ENCODE measurements at places on chromosomes 2 and 18. TPM values are rescaled to one million over a fixed set of nuclear protein-coding genes. Genes with fewer than 3 reads are reported as not detected.

GRCh38 chr2:65430603-65431420 lies 1.6 kb downstream of the SPRED2 start:
- peak; percentile 63 for DNase-seq

DNA sequence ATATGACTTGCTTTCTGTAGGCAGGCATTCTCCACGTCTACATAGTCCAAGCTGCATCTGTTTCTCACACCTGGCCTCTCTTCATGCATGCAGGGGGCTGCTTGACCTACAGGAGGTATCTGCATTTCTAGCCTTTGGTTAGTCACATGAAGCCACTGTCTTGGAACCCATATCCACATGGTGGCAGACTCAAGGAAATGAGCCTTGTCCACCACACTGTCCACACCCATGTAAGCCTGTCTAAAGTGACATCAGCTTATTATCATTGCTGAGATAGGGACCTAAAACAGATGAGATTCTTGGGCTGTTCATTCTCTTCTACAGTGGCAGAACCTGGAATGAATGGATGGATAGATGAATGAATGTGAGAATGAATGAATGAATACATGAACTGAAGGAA lies 160.4 kb downstream of the DOCK10 start:
- DNase-seq, result no peak

DNA sequence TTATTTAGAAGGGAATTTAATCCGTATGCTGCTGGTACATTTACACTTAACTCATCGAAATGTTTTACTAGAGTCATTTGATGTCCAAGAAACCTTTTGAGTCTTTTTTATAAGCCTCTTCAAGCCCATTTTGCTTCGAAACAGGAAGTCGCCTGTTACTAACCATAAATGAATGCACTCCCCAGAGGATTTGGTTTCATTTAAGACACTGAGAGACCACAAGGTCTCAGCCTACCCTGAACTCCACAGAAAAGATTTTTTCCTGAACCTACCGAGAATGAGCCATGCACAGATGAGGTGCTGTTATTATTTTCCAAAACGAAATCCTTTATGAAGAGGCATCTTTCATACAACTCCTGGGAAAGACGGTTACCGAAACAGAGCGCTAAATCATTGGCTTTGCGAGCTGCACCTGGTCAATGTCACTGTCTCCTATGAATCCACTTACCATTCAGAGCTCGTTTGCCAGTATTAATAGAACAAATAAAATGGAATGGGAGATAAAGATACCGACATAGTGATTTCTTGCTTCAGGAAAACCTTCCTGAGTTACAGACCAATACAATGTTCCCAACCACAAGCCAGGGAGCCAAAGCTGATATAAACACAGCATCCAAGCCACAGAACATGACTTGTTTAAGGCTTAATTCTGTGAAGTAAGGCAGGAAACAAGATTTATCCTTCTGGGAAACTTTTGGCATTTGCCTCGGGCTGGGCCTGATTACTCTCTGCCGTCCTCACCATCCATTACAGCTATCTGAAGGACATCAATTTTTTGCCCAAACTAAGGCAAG lies 382.1 kb downstream of the OSR1 start:
- DNase-seq, result no peak

GRCh38 chr2:57920342-57920939 lies 126.2 kb upstream of the VRK2 start:
- DNase-seq, result no peak

GRCh38 chr2:222797261-222797660 lies 63.6 kb upstream of the ACSL3 start:
- DNase-seq, result no peak

- no peak for DNase-seq
Observed at GRCh38 chr2:226860087-226860486, 24.2 kb downstream of the RHBDD1 start.

DNA sequence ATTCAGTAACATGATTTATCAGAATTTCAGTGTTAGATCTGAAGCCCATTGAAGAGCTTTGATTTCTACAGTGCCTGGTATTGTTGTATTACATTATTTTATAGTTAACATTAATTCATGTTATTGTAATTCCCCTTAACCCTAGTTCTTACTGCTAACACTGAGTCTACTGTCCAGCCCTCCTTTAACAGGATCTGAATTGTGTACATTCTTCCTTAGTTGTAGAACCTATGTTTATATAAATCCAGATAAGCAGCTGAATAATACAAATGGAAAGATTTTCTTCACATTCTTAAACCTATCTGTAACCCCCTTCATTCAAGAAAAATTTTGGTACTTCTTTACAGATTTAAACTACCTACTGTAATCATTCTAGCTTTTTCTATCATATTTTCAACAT lies 14.7 kb downstream of the NDUFAF7 start:
- DNase-seq, result no peak

- no peak for DNase-seq
Observed at GRCh38 chr18:70390371-70391090, 101.7 kb downstream of the SOCS6 start.

GRCh38 chr2:144500563-144500962 lies 19.4 kb downstream of the ZEB2 start:
- DNase-seq, result no peak

DNA sequence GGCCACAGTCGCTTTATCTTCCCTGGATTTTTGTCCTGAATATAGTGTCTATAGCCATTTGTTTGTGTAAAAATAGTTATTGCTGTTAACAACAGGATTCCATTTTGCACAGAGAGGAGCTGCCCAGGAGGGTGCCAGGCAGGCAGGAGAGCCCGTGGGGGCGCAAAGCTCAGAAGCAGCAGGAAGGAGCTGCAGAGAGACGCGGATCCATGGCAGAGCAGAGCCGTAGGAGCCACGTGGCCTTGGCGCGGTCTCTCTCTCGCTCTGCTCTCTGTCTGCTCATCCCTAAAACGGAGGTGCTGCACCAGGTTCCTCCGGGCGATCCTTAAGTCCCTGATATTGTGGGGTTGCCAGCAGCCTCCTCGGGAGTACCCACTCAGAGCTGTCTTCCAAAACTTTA lies 185.3 kb upstream of the MYT1L start:
- no peak for DNase-seq

DNA sequence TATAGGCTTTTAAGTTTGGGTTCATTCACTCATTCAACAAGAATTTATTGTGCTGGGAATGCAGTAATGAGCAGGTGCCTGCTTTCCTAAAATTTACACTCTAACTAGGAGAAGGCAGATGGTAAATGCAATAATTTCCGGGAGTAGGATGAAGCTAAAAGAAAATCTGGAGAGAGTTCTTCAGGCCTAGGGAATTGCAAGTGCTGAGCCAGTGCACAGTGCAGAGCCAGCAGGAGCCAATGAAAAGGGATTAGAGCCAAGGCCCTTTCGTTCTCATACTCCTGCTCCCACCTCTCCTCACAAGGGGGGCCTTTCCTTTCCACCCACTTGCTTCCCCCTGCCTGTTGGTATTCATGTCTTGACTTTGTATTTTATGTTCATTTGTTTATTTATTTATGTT lies 55.1 kb downstream of the CFAP221 start:
- DNase-seq, result no peak

GRCh38 chr18:7520200-7520785 lies 46.8 kb upstream of the PTPRM start:
- DNase-seq, result no peak

DNA sequence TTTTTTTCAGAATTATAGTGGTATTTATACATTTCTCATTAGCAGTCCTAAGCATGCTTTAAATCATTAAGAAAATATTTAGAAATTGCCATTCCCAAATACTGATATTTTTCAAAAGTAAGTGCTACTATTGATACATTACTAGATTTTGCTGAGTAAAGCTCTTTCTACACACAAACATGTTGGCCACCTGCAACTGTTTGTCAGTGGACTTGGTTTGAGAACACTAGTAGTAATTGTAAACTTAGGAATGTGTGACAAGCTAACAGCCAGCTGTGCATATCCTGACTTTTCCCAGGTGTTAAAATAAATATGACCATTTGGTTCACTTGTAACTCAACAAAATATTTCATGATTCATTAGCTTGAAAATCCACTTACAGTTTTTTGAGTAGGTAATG lies 103.1 kb downstream of the MSTN start:
- DNase-seq, result no peak

- no peak for DNase-seq
Observed at GRCh38 chr2:140747665-140748064, 1383.2 kb downstream of the LRP1B start.

- no peak for DNase-seq
Observed at GRCh38 chr2:102770506-102770905, 8.7 kb downstream of the TMEM182 start.

DNA sequence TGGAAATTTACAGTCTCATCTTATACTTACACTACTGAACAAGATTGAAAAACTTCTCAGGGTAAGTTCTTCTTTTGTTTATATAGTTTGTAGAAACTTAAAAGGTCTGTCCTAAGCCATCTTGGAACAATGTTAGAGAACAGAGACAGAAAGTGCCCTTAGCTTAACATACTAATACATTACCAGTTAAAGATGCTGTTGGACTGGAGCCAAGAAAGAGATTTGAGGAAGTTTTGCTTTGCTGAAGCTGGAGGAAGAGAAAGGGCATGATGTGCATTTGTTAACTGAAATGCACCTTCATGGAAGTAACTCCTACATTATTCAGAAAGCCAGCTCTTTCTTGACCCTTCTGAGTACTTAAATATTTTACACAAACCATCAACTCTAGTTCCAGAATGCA lies 66.5 kb upstream of the TNFRSF11A start:
- DNase-seq, result no peak

DNA sequence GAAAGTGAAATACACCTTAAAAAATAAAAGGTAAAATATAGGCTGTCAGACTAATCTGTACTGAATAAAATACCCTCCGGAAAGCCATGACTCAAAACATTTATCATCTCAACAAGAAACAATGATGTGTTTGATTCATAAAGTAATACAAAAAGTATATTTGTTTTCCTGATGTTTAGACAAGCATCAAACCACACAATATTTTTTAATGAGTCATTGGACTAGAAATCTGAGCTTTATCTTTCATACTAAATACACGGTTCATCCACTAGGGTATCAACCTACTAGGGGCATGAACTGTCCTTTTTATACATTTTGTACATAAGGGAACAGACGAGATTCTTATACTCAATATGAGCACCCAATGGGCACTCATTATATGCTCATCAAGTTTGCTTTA lies 31.3 kb downstream of the CD226 start:
- no peak for DNase-seq

FBXO41 gene
- 0.40 TPM for polyA plus RNA-seq

MYO7B gene
- polyA plus RNA-seq, result not detected

PRSS56 gene
- polyA plus RNA-seq, result not detected

COBLL1 gene
- polyA plus RNA-seq, result not detected

MPP4 gene
- polyA plus RNA-seq, result not detected

RNF103 gene
- 4.9 TPM for polyA plus RNA-seq

TNS1 gene
- 0.40 TPM for polyA plus RNA-seq

TWSG1 gene
- 5.1 TPM for polyA plus RNA-seq

CYP1B1 gene
- 1.7 TPM for polyA plus RNA-seq

GPC1 gene
- polyA plus RNA-seq, result not detected

M1AP gene
- polyA plus RNA-seq, result not detected
